ENCODE measurements at places on chromosomes 2 and 18.

GRCh38 chr2:64941801-64942200 is 47.4 kb upstream of the SLC1A4 start:
- DNase-seq: peak; percentile 45

- no peak for DNase-seq
Measured at GRCh38 chr2:77479395-77479794, 42.8 kb downstream of the LRRTM4 start.

- DNase-seq: no peak
Measured at GRCh38 chr2:233288663-233289062, 19.0 kb upstream of the SAG start.

DNA sequence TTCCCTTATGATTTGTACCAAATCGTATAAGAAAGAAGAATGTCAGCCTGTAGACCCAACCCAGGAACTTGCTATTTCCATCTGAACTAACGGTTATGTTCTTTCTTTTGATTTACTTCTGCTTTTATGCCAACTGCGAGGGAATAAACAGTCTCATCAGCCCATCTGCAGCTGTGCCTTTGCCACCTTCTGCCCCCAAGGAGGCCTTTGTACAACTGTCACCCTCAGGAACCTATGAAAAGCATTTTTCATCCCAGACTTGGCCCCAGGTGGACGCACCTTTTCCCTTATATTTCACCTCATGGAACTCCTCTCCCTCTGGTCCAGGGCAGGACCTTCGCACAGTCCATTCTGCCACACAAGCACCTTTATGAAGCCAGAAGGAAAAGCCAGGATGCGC is 109.8 kb downstream of the AOX1 start:
- DNase-seq: no peak

GRCh38 chr2:215982465-215982875 is 30.9 kb downstream of the MREG start:
- peak; percentile 85 for DNase-seq

GRCh38 chr2:120932881-120933280 is 197.2 kb downstream of the GLI2 start:
- no peak for DNase-seq

DNA sequence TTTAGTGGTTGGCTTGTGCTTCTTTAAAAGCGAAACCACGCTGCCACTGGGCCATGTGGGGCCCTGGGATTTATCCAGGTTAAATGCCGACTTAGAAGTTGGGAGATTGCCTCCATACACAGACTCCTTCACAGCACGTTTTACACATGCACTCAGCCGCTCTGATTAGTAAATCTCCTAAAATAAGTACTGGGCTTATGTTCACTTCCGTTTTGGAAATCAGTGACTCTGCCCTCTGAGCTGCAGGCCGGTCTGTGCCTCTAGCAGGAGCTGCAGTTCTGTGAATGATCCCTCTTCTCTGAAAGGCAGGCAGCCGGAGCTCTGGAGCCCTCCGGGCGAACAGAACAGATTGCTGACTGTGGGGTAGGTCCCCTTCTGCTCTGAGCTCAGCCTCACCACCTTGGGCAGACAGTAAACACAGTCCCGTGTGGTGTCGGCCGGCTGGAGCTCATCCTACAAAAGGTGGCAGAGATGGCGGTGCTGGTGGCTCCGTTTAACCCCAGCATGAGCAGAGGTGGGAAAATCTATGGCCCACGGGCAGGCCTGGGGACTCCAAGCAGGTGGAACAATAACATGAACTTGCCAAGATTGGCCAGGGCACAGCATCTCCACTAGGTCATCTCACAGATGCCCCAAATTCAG is 9.8 kb upstream of the RAB17 start:
- DNase-seq: no peak

- no peak for DNase-seq
Measured at GRCh38 chr2:54402350-54402749, 53.8 kb upstream of the SPTBN1 start.

DNA sequence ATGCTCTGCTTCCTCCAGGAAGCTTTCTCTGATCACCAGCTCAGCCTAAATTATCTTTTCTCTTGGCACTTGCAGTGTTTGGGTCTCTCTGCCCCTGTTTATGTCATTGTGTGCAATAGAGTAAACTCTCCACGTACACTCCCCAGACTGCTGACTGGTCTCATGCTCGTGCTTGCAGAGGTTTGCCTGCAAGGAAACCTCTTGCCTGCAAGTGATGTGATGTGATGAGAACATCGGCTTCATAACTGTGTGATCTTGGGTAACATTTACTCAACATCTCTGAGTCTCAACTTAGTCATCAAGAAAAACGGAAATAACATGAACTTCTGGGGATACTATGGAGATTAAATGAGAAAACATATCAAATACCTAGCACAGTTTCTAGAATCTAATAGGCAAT is 92.3 kb downstream of the BIN1 start:
- DNase-seq: no peak

DNA sequence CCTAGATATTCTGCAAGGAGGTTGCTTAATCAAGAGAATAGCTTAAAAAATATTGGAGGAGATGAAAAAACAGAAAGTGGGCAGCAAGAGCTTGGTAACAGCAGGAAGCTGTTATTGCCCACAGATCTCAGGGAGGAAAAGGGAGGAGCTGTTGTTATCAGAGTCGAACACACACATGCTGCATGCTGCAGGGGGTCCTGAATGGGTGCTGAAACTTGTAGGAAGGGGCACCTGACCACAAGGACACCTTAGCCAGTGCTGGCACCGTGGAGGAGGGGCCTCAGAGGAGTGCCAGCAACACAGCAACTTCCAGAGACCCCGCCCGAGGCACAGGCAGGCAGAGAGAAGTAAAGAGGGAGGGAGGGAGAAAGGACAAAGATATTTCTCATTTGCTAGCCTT is 332.9 kb downstream of the SOCS6 start:
- no peak for DNase-seq

DNA sequence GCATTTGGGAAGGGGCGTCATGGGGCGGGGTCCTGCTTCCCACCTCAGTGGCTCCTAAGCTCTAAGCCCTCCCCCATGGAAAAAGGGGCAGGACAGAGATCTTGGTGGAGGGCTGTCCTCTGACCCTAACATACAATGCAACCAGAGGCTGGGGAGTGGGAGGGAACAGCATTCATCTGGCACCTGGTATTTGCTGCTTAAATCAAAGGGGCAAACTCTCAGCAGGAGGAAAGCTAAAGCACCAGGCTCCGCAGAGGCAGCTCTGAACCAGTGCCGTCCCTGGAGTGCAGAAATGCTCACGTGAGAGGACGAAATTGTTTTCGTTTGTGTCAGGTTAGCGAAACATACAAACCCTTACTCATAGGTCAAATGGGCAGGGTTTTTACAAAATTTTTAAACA is 92.7 kb upstream of the PXDN start:
- no peak for DNase-seq

DNA sequence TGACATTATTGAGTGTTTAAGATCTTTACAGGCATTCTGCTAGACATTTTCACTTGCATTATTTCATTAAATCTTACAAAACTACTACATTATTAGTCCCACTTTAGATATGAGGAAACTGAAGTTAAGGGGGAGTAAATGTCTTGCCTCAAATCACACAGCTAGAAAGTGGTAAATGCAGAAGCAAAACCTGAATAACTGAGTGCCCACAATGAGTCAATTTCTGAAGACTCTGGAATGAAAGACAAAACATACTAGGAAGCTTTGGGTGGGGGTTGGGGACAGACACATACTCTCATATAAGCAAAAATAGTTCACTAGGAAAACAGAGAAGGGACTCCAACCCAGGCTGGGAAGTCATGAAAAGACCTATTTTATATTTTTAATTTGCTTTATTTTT is 214.4 kb upstream of the LRATD1 start:
- DNase-seq: peak; percentile 12

GRCh38 chr2:24626131-24626530 is 135.1 kb downstream of the NCOA1 start:
- no peak for DNase-seq

DNA sequence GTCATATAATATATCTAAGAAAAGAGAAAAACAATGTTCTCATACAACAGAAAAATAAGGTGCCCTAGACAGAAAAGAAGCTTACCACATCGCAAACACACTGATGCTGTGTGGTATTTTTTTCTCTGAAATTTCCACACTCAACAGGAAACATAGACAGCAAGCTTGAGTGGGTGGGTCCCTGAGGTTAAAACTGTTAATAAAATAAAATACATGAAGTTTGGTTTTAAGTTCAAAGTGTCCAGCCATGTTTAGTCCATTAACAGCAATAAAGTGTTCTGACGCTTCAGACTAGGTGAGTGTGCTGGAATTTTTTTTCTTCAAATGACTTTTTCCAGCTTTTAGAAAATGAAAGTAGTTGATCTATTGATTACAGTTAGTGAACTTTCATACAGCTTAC is 83.3 kb upstream of the EPB41L5 start:
- no peak for DNase-seq

Measured in GM12865 (cell line).